NCI-H187 (cell line): ENCODE measurements at places on chromosomes 16 and 17.

DNA sequence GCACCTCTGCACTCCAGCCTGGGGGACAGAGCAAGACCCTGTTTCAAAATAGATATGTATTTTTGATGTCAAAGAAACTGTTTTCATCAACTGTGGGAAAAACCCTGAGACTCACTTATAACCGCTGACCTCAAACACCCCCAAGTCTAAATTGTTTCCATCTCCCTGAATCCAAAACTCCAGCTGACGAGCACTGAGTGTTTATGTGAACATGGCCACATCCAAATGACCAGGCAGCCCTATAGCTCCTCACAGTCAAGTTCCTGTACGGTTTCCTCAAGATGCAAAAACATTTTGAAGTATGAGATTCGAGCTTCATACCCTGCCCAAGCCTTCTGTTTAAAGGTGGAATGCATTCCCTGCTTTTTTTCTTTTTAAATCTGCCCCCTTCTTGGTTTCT, 45.3 kb upstream of the ZCCHC14 start:
- no peak for DNase-seq

GRCh38 chr16:82024883-82025282, 10.2 kb upstream of the HSD17B2 start:
- no peak for DNase-seq

GRCh38 chr17:62891659-62892058, 74.4 kb upstream of the TANC2 start:
- no peak for DNase-seq

- peak; percentile 37 for DNase-seq
These were observed 11.4 kb upstream of the KREMEN2 start for GRCh38 chr16:2952679-2953078.

GRCh38 chr16:78783570-78784079, 684.2 kb downstream of the WWOX start:
- DNase-seq = no peak

GRCh38 chr17:77109764-77110359, 30.9 kb upstream of the SEC14L1 start:
- no peak for DNase-seq

DNA sequence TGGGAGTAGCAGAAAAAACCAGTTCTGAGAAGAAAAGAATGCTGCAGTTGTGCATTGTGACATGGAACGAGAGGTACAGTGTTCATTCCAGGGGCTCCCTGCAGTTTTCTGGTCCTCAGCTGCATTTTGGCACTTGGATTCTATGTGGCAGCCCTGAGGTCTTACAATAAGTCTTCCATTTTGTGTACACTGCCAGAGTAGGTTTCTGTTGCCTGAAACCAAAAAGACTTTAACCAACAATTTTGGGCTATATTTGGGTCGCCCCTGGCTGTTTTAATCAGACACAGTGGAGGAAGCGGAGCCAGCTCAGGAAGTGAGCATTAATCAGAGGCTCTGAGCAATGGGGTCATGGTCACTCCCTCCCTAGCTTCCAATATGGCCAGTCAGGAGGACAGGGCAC, 15.7 kb downstream of the DYNLRB2 start:
- DNase-seq = no peak

DNA sequence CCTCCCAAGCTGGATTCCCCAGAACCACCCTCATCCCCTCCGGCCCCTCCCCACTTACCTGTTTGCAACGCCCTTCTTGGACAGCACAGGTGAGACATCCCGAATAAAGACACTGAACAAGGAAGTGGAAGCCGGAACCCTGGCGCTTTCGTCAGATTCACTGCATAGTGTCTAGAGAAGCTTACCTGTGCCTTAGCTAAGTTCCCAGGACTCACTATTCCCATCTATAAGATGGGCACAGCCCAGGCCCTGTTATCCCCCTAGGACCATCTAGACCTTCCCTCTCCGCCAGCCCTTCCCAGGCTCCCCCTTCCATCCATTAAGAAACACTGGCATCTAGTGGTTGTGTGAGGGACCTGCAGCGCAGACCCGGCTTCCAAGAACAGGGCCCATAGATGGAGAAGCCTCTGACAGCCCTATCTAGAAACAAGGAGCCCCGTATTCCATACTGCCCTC, 26.9 kb upstream of the RPL38 start:
- peak; percentile 28 for DNase-seq

GRCh38 chr17:49002331-49002730, 5.1 kb downstream of the IGF2BP1 start:
- DNase-seq = no peak

DNA sequence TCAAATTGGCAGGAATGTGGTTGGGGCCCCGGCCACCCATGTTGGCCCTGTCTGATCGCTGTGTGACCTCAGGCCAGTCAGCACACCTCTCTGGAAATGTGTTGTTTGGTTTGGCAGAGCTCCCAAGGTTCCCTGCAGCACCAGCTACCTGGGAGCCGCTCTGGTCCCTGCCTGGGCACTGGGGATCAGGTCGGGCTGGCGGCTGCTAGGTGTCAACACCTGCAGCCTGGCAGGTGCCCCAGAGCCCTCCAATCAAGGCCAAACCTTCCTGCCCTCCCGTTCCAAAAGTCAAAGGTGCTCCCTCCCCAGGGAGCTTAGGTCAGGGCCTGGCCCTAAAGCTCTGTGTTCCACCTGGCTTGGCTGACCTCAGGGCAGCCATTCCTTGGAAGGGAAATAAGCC, 55.9 kb downstream of the ZDHHC7 start:
- DNase-seq = no peak

DNA sequence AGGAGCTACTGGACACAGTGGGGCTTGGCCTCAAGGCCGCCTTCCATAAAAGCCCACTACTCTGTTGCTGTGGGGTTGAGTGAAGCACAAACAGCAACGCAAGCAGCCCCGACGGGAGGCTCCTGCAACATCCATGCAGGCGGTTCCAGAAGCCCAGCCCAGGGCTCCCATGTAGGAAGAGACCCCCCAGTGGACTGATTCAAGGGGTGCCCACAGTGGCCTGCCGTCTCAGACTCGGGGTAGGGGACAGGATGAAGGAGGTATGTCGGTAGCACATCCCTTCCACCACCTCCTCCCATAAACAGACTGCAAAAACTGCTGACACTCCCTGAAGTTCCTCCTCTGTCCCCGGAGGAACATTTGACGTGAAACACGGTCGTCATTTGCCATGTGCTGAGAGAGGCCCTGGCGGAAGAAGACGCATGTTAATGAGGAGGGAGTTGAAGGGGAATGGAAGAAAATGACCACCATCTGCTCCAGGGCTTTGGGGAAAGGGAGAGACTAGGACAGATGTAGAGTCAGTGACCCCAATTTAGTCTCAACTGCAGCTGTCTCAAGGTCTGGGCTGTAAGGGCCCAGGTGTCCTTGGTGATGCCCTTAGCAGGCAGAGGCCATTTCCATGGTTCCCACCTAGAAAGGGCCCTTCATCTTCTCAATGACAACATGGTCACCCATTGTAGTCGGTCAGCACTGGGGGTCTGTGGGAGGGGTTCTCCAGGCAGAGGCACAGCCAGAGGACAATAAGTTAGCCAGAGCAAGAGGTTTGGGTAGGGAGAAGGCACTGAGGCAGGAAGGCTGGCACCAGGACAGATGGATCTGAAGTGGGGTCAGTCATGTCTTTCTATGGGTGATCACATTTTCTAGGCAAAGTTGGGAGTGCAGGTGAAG, 200.6 kb downstream of the CPPED1 start:
- no peak for DNase-seq

DNA sequence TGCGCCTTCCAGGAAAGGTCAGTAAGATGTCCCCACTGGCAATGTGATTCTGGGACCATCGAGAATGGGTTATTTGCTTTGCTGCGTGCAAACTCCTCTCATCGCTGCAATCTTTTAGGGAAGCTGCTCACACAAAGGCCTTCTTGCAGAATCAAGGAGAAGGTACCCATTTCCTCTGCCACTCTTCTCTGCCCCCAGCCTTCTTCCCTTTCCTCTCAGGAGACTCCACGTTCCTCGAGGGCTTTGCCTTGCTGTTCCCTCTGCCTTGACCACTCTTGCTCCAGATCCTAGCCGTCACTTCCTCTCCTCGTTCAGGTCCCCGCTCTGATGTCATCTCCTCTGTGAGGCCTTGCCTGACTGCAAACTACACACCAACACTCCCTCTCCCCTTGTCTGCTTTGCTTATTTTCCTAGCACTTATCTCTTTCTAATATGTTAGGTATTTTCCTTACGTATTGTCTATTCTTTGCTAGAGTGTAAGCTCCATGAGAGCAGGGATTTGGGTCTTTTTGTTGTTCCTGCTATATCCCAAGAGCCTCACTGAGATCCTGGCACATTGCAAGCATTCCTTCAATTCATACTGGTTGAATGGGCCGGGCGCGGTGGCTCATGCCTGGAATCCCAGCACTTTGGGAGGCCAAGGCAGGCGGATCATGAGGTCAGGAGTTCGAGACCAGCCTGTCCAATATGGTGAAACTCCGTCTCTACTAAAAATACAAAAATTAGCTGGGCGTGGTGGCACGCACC, 5.3 kb upstream of the CRK start:
- DNase-seq = no peak

DNA sequence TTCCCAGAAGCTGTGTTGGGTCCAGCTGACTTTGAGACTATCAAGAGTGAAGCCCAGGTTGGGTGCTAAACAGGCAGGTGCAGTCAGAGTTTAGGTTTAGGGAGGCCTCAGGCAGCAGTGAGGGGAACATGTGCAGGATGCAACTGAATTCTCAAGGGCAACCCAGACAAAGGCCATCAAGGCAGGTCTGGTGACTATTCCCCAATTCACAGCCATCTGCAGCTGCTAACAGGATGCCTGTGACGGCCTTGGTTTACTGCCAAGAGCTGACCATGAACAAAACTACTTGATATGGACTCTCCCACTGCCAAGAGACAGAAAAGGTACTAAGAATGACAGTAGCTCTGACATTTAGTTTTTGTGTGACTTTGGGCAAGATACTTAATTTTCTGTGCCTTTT, 45.2 kb upstream of the BCAR1 start:
- DNase-seq = no peak

- DNase-seq = no peak
These were observed 168.2 kb upstream of the IRX6 start for GRCh38 chr16:55155815-55156214.

DNA sequence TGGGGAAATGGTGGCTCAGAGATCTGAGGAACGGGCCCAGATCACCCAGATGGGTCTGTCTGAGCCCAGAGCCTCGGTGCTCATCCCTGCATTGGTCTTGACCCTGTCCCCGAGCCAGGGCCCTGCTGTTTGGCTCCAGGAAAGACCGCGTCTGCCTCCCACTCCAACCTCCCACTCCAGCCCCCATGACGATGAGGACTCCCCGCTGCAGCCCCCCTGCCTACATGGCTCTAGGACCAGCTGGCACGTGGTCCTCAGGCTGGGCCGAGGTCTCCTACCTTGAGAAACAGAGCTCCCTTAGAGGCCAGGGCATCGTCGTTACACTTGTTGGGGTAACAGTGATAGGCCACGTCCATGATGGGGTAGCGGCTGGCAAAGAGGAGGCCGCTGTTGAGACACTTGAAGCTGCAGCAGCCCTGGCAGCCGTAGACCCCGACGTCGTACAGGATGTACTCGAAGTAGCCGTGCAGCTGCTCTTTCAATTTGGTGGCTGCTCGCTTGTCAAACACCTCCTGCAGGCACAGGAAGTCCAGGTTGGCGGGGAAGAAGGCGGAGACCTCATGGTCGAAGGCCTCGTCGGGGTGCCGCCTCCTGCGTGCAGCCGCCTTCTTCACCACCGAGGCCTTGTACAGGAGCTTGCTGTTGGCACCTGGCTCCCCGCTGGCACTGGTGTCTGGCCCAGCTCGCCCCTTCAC, 59.9 kb downstream of the PRMT7 start:
- no peak for DNase-seq
